Neural progenitor cell (in vitro differentiated cells): ENCODE measurements at places on chromosomes 12 and 14.

GRCh38 chr14:91396959-91397815 lies 20.4 kb downstream of the CCDC88C start:
- DNase-seq: no peak

DNA sequence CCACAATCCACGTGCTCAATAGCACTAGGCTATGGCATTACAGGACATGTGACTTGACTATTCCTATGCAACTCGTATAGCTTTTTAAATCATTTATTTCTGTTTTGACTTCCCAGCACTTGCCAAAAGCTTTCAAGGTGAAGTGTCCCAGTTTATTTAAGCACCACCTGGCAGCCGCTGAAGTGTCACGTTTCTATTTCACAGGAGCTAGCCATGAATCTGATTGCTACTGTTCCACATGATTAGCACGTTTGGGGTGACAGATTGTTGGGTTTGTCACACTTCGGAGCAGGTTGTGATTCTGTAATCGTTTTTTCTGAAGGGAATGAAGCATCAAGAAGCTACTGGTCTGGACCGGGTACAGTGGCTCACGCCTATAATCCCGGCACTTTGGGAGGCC lies 39.9 kb upstream of the BICDL1 start:
- DNase-seq: no peak

DNA sequence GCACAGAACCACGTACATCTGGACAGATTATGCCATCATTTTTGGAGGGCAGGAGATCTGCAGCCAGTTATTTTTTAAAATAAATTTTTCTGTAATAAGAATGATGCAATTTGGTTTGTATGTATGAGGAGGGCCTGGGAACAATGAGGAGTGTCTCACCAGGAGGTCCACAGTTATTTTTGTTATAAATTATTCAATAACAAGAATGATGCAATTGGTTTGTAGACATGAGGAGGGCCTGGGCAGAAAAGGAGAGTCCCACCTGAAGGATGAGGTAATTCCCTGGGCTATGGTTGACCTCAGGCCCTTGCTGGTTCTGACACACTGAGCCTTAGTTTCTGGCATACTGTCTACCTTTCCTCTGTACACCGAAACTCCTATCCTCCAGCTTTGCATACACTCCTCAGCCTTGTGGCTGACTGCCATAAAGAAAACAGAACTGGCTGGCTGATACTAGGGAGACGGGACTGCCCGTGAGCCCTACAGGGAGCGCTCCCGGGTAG lies 9.0 kb upstream of the DCD start:
- no peak for DNase-seq

DNA sequence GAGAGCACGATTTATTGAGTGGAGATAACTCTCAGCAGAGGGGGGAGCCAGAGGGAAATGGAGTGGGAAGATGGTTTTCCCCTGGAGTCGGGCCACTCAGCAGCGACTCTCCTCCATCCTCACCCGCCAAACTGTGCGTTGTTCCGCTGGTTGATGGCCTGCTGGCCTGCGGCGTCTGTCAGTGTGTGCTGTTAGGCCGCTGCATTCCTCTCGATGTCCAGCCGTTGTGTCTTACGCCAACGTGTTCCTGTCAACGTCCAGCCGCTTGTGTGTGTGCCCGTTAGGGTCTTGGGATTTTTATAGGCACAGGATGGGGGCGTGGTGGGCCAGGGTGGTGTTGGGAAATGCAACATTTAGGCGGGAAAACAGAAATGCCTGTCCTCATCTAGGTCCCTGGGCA lies 69.2 kb downstream of the PTPRQ start:
- no peak for DNase-seq

GRCh38 chr14:96225213-96225612 lies 20.6 kb downstream of the BDKRB2 start:
- DNase-seq: no peak

DNA sequence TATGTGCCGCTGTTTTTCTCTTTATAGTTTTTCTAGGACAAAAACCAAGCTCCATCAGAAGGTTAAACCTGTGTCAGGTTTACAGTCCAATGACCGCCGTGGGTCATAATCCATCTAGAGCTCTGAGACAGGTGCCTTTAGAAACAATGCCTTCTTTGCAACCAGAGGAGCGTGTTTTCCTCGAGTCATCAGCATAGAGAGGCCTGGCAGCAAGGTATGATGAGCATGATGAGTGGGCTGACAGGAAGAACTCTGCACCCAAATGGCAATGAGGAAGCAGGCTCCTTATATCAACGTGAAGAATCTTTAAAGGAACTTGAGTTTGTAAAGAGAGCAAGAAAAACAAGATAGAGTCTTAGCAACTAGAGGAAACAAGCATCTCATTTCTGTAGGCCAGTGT lies 60.5 kb upstream of the NUDT4 start:
- DNase-seq: no peak

DNA sequence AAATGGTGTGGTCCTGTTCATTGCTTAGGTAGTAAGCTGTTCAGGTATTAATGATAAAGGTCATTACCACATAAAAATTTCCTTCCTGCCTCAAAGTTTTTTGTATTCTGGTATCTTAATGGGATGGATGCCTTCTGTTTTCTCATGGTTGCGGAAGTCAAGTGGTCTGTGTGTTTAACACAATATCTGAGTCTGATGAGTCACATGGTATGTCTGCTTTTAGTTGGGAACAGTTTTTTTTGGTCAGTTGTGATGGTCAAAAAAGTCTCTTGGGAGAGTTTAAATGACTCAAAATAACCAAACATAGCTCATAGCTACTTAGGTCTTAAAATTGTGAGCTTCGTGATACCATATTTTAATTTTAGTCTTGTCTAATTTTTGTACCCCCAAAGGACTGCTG lies 40.7 kb downstream of the STK38L start:
- no peak for DNase-seq
